ENCODE measurements at places on chromosomes 1 and 21.
A peak's percentile ranks its signal among the peaks of the same experiment; 100 is the strongest.

DNA sequence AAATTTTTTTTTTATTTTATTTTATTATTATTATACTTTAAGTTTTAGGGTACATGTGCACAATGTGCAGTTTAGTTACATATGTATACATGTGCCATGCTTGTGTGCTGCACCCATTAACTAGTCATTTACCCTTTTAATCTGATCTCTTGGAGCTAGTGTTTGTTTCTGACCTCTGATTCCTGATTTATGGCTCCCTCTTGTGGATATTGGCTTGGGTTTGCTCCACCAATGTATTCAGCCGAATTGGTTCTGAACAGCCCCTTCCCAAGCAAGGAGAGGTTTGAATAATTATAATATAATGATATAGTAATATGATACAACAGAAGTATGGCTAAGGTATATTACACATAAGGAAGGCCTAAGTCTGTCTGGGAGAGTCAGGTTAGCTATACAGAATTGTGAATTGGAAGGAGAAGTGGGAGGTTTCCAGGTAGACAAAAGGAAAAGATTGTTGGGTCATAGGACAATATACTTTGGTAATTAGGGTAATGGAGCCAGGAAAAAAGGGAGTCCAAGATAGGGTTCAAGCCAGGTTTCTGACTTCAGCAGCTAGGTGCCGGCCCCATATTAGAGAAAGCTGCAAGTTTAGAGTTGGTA is 53.1 kb upstream of the HMCN1 start:
- DNase-seq, result peak; percentile 9

GRCh38 chr21:41752231-41752681 is 14.6 kb downstream of the RIPK4 start:
- DNase-seq, result no peak

GRCh38 chr1:169576241-169576934 is 9.9 kb downstream of the F5 start:
- DNase-seq, result no peak

- DNase-seq, result no peak
These were observed 36.0 kb downstream of the SEC16B start for GRCh38 chr1:177933881-177934280.

DNA sequence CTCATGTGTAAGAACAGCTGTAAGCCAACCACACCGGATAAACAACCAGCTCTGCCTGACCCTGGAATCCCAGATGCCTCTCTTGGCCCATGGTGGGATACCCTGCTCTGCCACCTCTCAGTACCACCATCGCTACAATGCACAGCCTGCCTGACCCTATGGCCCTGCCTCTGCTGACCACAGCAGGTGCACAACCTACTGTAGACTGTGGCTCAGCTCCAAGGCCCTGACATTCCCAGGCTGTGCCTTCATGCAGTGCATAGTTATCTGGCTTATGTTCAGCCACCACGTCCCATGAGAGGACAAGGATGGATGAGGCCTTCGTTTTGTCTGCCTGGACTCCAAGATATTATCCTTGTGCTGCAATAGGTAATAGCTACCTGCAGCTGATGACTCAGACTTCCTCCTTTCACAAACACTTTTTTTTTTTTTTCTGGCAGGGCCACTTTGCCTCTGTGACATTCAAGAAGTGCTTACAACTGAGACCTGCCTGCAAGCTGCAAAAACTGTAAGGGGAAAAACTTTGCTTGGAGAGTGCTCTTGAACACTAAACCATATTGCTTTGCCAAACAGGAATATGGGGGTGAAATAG is 177.7 kb downstream of the URB2 start:
- no peak for DNase-seq

DNA sequence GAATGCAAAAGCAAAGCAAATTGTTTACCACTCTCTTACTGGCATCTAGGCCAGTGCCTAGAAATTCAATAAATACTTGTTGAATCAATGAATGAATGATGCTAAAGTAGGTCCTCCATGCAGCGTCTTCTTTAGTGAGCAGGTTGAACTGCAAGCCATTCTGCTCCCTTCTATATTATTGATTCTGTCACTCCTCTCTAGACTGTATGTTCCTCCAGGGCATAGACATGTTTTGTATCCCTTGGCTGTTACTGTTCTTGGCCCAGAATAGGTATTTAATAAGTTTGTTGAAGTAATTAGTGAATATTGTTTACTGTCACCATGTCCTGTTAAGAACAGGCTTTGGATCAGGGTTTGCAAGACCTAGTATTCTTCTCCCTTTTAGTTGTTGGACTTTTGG is 43.7 kb downstream of the OSBPL9 start:
- no peak for DNase-seq

DNA sequence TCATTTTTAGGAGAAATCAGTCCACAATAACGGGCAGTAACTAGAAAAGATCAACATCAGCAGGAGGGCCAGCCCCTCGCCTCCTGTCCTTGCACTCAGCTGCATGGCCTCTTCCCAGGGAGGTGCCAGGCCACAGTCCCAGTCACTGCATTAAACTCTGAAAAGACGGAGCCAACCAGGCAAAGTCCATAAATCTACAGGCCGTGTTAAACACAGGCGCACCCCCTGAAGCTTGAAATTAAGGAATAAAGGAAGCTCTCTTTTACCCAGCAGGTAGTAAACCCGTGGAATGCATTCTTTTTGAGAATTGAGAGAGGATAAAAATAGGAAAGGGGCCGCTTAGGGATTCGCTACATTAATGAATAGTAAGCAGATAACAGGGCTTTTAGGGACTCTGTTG is 18.4 kb downstream of the H6PD start:
- DNase-seq, result no peak

DNA sequence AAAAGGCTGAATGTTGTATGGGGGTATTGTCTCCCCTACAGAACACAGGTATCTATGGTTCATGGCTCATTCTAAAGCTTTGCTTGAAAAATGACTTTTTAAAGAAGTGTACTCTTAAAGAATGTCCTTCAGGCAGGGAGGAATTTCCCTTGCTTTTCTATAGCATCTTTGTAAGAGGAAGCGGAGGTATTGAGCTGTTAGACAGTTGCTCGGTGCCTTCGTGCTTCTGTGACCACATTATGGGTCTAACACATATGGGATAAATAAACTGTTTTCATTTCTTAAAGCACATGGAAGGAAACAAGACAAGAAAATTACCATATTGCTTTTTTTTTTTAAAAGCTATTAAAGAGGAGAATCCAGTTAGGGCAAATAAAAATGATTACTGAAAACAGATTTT is 182.9 kb downstream of the NTNG1 start:
- no peak for DNase-seq

GRCh38 chr21:37364722-37365121 is 1.9 kb upstream of the DYRK1A start:
- no peak for DNase-seq

DNA sequence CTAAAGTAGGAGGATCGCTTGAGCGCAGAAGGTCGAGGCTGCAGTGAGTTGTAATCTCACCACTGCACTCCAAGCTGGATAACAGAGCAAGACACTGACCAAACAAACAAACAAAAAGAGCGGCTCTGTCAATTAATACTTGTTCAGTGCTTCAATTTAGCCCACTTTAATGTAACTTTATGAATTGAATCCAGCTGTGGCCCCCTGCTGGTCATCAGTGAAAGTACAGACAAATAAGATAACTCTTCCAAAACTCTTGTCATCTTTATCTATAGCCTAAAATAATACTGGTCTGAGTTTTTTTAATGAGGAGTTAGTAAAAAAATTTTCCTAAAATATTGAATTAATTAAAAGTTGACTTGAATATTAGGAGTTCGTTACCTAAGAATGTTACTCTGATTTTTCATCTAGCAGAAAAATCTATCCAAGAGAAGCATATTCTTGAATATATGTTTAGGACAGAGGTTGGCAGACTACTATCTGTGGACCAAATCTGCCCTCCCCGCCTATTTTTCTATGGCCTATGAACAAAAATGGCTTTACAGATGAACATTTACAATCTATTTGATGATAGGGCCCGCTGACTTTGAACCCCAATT is 26.1 kb downstream of the ATP5PF start:
- DNase-seq, result no peak

- no peak for DNase-seq
These were observed 43.8 kb downstream of the ACTA1 start for GRCh38 chr1:229390130-229390529.

DNA sequence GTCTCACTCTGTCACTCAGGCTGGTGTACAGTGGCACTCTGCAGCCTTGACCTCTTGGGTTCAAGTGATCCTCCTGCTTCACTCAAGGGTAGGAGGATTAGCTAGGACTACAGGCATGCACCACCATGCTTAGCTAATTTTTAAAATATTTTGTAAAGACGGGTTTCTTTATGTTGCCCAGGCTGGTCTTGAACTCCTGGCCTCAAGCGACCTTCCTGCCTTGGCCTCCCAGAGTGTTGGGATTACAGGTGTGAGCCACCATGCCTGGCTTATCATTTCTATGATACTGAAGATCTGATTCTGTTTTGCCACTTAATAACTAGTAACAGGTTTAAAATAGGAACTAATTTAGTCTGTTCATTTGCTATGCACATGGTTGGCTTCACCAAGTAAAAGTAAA is 33.6 kb downstream of the GNAI3 start:
- DNase-seq, result no peak

DNA sequence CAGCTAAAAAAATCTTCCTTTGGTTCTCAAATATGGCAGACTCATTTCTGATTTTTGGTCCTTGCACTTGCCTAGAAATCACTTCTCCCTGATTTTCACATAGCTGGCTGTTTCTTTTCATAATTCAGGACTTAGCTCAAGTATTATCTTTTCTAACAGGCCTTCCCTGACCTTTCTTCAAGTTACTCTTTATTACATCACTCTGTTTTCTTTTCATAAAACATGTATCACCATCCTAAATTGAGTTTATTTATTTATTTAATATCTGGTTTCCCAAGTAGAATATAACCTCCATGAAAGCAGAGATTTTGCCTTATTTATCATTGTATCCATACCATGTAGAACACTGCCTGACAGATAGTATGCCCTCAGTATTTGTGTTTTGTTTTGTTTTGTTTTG is 18.2 kb upstream of the GNG5 start:
- DNase-seq, result no peak

DNA sequence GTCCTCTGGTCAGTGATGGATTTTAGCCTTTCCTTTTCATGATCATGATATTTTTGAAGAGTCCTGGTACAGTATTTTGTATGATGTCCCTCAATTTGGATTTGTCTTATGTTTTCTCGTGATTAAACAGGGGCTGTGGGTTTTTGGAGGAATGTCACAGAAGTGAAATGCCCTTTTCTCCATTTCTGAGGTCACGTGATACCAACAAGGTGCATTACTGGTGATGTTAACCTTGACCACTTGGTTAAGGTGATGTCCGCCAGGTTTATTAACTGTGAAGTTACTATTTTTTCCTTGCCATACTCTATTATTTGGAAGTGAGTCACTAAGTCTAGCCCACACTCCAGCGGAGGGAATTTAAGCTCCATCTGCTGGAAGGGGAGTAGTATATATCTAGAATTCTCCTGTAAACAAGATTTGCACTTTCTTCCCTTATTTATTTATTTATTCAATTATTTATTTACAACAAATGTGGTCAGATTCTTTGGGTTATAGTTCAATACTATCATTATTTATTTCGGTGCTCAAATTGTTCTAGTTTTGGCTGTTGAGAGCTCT is 123.4 kb downstream of the HIVEP3 start:
- DNase-seq, result no peak

DNA sequence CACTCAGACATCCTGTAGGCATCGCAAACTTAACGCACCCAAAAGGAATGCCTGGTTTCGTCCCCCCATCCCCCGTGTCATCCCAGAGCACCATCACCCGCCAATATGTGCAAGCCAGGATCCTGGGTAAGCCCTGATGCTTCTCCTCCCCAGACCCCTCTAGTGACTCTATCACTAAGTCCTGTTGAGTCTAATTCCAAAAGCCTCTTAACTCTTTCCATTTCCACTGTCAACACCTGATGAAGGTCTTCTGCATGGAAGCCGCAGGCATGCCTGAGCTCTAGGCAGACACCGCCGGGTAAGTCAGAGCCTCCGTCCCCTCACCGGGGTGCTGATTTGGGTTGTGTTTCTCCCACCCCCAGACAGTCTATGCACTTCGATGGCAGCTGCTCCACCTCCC is 5.3 kb upstream of the ADARB1 start:
- DNase-seq, result no peak

DNA sequence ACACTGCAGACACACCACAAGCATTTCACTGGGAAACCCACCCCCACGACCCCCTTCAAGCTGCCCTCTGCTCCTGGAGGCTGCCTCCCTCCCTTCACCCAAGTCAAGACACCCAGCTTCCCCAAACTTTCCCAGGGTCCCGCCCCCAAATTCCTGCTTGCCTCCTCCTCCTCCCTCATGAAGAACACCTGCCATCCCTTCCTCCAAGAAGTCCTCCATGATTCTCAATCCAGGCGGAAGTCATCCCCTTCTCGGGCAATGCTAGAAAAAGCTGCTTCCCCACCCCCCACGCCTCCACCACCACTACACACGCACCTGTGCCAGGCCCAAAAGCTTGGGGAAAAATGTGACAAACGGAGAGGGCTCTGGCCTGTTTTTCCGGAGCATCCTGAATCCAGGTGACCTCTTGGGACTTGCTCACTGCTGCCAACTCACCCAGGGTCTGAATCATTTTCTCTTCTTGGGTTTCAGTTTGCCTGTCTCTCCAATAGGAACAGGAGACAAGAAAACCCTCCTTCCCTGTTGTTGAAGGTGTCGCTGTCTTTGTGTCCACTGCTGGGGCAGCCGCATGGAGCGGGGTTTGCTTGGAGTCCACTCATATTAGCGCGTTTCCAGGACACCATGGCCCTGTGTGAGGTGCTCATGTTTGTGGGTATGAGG is 101.0 kb upstream of the CASZ1 start:
- no peak for DNase-seq

- no peak for DNase-seq
These were observed 38.4 kb upstream of the RBM34 start for GRCh38 chr1:235199441-235199840.

DNA sequence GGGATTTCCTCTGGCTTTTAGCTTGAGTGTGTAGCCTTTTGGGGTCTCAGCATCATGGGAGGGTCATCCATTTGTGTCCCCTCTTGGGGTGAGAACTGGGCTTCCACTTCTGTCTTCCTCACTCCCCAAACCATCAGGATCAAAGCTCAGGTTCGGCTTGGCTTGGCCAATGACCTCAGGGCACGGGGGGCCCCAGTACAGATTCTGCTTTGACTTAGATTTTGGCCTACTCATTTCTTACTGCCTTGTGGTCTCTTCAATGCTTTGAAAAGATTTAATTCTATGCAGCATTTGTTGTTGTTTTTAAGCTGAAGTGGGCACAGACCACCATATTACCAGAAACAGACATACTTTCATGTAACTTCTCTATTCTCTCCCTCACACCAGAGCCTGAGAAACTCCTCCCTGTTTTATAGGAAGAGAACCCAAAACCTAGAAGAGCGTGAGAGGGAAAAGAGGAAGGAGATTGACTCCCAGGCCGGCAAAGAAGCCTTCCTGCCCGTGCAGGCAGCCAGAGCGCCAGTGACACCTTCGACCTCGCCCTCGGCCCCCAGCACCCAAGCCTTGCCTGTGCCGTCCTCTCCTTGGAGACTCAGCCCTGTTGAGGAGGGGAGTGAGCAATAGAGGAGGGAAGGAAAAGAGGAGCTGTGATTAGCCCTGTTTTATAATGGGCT is 1.9 kb upstream of the S100A3 start:
- no peak for DNase-seq

- no peak for DNase-seq
These were observed 68.5 kb upstream of the ZBTB18 start for GRCh38 chr1:243982447-243983018.

GRCh38 chr1:175479521-175480342 is 263.7 kb downstream of the TNR start:
- no peak for DNase-seq

GRCh38 chr21:38851101-38851500 is 45.4 kb downstream of the ETS2 start:
- DNase-seq, result no peak
